ENCODE measurements at places on chromosomes 12 and 14.

DNA sequence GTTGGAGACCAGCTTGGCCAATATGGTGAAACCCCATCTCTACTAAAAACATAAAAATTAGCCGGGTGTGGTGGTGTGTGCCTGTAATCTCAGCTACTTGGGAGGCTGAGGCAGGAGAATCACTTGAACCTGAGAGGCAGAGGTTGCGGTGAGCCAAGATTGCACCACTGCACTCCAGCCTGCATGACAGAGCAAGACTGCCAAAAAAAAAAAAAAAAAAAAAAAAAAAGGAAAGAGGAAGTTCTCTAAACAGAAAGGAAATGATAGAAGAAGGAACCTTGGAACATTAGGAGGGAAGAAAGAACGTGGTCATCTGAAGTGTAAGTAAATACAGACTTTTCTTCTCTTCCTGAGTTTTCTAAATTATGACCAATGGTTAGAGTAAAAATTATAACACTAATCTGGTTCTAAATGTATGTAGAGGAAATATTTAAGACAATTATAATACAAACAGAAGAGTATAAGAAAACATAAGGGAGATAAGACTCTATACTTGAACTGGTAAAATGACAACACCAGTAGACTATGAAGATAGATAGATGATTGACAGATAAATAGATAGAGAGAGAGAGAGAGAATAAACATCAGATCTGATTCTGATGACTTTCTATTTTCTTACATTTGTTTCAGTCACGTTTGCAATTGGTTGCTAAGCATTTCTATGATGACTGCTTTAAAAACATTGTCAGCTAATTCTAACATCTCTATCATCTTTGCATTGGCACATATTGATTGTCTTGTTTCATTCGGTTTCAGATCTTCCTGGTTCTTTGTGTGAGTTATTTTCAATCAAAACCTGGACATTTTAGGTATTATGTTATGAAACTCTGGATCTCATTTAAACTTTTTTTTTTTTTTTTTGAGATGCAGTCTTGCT, 12.9 kb upstream of the CORO1C start:
- no peak for DNase-seq

GRCh38 chr12:57640175-57641042, 7.4 kb upstream of the B4GALNT1 start:
- no peak for DNase-seq

DNA sequence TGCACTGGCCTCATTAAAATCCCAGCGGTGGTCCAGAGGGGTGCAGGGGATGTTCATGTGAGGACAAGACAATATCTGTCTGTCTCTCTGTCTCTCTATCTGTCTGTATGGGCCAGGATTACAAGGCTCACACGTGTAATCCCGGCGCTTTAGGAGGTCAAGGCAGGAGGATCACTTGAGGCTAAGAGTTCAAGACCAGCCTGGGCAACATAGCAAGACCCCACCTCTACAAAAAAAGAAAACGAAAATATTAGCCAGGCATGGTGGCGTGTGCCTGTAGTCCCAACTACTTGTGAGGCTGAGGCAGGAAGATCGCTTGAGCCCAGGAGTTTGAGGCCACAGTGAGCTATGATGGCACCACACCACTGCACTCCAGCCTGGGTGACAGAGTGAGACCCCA, 117.1 kb downstream of the PHETA1 start:
- no peak for DNase-seq

DNA sequence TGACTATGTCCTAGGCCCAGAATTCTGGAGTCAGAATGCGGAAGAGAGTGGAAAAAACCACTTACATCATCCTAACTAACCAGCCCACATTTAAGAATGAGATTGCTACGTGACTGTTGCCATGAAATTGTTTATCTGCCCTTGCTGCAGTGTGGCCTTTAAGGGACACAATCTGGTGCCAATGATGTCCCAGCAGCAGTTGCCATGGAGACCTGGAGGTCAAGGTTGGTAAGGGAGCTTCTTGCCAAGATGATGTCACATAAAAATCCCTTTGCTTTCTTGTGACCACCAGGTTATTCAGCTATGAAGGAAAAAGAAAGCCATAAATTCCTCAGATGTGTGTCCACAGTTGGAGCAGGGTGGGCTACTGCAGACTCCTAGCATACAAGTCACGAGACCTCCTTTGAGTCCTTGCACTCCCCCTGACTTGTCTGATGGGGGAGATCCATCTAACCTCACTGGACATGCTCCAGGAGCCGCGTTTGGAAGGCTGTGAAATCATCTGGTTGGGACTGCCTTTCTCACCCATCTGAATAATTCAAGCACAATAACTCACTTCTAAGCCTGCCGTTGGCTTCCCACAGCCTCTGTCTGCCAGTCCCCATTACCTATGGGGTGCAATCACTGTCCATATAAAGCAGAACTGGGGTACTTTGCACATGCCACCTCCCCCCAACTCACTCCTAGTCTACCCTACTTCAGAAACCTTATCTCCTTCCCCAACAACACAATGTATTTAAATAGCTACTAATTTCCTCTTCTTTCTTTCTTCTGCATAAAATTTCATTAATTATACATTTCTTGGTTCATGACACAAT, 165.6 kb downstream of the ZFP36L1 start:
- DNase-seq = no peak

GRCh38 chr14:25518364-25518763, 468.4 kb upstream of the STXBP6 start:
- no peak for DNase-seq

Data from CD4-positive, alpha-beta T cell treated with Interleukin-6 at 100 ng/mL for 8 hours (primary cell).